ENCODE measurements at places on chromosomes 7 and 10.

- H3K27me3 ChIP-seq: no peaks in the 10 kb centered on the region
- no peaks in the 10 kb centered on the region for H3K36me3 ChIP-seq
- H3K4me3 ChIP-seq: no peak overlapping the region
- H3K27ac ChIP-seq: no peak overlapping the region
- no peaks in the 10 kb centered on the region for H3K4me1 ChIP-seq
These were observed 149.3 kb upstream of the IMMP2L start for GRCh38 chr7:111711426-111712065.

GRCh38 chr7:100492738-100493475 is 9.2 kb downstream of the NYAP1 start:
- H3K4me3 ChIP-seq: peak overlapping the region; percentile 52
- H3K27me3 ChIP-seq: no peaks in the 10 kb centered on the region
- H3K27ac ChIP-seq: no peak overlapping the region
- H3K36me3 ChIP-seq: no peaks in the 10 kb centered on the region
- DNase-seq: no peak

GRCh38 chr7:375901-376305 is 85.9 kb downstream of the FOXL3 start:
- DNase-seq: no peak
- H3K4me1 ChIP-seq: peaks cover 7% of the 10 kb centered on the region
- no peak overlapping the region for H3K27ac ChIP-seq
- H3K27me3 ChIP-seq: no peaks in the 10 kb centered on the region
- H3K36me3 ChIP-seq: no peaks in the 10 kb centered on the region

GRCh38 chr7:2660359-2661095 is 27.5 kb upstream of the AMZ1 start:
- peaks cover 3% of the 10 kb centered on the region for H3K27me3 ChIP-seq
- H3K4me1 ChIP-seq: peaks cover 24% of the 10 kb centered on the region
- H3K27ac ChIP-seq: no peak overlapping the region
- no peak overlapping the region for H3K4me3 ChIP-seq
- no peaks in the 10 kb centered on the region for H3K36me3 ChIP-seq
- DNase-seq: no peak

GRCh38 chr7:5404421-5404826 is 19.2 kb downstream of the TNRC18 start:
- no peak overlapping the region for H3K4me3 ChIP-seq
- no peaks in the 10 kb centered on the region for H3K36me3 ChIP-seq
- no peak for DNase-seq

DNA sequence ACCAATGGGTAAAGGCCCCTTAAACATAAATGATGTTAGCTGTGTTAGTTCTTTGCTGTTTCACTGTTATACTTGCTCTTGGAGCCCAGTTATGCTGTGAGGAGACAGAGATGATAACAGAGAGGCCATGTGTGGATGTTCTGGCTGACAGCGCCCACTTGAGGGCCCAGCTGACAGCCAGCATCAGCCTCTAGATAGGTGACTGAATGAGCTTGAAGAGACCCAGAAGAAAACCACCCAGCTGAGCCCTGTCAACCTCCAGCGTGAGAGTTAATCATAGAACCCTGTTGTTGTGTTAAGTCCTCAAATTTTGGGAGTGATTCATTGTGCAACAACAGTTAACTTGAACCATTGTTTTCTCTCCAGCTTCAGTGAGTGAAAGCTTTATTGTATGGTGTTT is 91.7 kb downstream of the GLRX3 start:
- no peaks in the 10 kb centered on the region for H3K27me3 ChIP-seq
- H3K27ac ChIP-seq: no peak overlapping the region
- no peak overlapping the region for H3K4me3 ChIP-seq
- no peak for DNase-seq
- no peaks in the 10 kb centered on the region for H3K36me3 ChIP-seq

DNA sequence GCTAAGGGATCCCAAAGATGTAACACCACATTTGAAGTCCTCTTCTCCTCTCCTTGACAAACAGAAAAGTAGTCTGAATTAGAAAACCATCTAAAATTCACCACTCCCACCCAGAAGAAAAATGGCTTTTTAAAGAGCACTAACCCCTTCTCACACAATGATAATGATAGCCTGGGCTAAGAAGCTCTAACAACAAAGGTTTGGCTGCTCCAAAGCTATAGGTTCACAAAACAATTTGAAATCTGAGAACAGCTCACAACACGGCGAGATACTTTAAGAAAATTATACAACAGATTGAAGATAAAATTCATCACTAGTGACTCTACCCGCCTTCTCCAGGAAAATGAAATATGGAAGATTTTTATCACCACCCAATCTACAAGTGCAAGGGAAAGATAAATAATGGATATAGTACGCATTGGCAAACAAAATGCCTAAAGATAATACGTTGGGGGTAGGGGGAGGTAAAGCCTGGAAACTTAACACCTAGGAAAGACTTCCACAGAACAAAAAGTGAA is 7.4 kb downstream of the ITGB1 start:
- no peak overlapping the region for H3K27ac ChIP-seq
- DNase-seq: no peak
- no peaks in the 10 kb centered on the region for H3K27me3 ChIP-seq
- H3K4me3 ChIP-seq: no peak overlapping the region
- no peaks in the 10 kb centered on the region for H3K36me3 ChIP-seq

DNA sequence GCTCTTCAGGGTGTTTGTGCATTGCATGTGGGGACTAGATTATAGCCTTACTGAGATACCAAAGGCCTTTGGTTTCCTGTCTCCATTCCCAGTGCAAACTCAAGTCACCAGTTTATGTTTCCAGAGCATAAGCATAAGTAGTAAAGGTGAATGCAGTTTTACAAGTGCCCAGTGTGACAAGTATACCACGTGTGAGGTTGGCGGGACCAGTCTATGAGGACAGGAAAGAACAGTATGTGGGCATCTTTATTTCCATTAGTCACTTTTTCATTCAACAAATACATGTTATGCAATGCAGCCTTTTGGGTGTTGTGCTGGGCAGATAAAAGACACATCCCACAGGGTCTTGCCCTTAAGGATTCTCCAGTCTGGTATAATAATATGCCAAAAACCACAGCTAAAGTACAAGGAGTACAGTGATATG is 146.5 kb downstream of the ARID5B start:
- H3K36me3 ChIP-seq: no peaks in the 10 kb centered on the region
- H3K4me3 ChIP-seq: peak overlapping the region; percentile 79
- no peaks in the 10 kb centered on the region for H3K27me3 ChIP-seq
- H3K4me1 ChIP-seq: peaks cover 46% of the 10 kb centered on the region

- no peak overlapping the region for H3K4me3 ChIP-seq
- peaks cover 12% of the 10 kb centered on the region for H3K4me1 ChIP-seq
- no peak overlapping the region for H3K27ac ChIP-seq
- no peak for DNase-seq
- no peaks in the 10 kb centered on the region for H3K27me3 ChIP-seq
These were observed 133.5 kb downstream of the DOCK4 start for GRCh38 chr7:112072541-112073245.

Data from gastrocnemius medialis (tissue), 4 donors.